ENCODE measurements at places on chromosomes 1 and 21.

GRCh38 chr1:34710812-34711211, 44.0 kb upstream of the GJB5 start:
- DNase-seq = no peak

DNA sequence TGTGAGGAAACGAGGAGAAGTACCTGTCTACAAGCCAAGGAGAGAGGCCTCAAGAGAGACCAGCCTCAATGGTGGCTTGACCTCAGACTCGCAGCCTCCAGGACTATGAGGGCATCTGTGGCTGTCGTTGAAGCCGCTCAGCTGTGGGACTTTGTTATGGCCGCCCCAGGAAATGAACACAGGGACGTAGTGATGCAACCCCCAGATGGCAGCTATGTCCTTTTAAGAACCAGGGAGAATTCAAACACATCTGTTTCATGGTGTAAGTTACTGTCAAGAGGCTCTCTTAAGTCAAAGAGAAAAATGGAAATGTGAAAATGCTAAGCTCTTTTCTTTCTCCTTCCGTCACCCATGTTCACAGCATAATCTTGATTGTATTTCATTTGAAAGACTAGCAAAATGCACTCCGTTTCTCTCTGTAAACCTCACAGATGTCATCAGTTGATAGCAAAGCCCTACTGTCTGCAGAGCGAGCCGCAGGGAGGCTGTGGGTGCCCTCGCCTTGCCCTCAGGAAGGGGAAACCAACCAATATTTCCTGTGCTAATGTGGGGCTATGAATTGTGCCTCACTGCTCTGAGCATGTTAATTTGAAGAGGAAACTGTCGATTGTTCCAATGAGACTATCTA, 21.3 kb downstream of the UBASH3A start:
- peak; percentile 63 for DNase-seq

- DNase-seq = no peak
Observed at GRCh38 chr1:9676815-9677393, 25.4 kb downstream of the PIK3CD start.

DNA sequence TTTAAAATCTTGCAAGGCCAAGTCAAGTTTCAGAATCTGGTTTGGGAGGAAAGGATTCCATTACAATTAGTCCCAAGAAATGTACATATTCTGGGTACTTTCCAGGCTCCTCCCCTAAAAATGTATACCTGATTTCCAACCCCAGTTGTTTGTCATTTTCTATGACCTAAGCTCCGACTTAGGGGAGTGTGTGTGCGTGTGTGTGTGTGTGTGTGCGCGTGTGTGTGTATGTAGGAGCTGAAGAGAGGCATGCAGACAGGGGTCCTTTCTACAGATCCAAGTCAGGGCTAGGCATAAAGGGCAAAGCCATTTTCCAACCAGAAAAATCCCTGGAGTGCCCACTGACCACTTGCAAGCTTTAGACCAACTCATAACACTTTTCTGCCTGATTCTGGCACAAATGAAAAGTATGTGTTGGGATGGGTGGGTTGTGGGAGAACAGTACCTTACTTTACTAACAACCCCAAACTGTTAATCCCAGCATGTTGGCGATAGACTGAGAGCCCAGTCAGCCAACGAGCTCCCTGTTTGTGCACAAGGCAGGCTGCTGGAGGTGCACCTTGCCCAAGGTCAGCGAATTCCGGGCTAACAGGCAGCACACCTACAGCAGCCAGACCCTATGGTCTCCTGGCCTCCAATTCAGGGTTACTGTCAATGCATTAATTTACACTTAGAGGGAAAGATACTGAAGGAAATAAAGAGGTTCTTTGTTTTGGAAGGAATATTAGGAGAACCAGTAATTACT, 1.7 kb downstream of the TRABD2B start:
- DNase-seq = no peak

DNA sequence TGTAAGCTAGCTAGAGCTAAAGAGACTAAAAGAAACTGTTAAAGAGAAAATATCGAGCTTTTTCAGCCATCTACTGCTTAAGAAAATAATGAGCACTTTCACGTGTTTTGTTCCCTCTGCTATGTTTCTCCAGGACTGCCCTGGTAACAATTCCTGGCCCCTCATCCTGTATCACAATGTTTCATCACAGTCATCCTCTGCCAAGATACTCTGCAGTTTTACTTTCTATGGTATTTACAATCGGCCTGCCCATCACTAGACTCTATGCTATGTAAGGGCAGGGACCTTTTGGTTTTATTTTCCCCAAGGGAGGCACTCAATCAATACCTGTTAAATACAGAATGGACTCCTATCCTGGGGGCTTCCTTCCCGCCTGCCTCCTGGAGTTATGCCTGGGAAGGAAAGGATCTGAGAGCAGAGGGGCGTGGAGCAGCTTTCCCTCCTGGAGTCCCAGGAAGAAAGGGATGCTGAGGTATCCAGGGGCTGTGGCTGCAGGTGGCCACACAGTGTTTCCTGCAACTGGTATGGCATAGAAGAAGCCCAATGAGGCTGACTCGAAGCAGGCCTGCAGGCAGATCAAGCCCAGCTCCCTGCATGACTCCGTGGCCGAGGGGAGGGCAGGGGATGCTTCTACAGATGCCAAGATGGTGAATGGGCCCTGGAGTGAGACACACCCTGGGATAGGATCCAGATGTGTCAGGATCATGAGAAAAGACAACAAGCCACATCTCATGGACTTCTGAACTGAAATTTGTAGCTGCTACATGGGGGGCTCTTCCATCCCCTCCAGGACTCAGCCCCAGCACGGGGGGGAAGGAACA, 52.9 kb downstream of the MATN1 start:
- no peak for DNase-seq

DNA sequence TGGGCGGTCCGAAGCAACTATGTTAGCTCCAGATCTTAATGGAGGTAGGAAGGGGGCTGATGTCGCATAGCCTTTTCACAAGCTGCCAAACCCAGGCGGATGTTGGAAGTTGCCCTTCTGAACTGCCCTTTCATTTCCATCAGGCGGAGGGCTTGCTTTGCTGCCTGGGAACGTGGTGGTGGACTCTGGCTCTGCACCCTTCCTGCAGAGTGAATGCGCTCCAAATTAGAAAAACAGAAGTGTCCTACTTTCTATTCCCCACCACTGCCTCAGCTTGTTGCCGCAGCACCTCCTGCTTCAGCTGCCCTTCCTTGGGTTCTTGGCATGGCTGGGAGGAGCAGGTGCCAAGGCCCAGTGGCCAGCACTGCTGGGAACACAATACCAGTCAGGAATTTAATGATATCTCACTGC, 60.6 kb downstream of the AK4 start:
- DNase-seq = no peak

DNA sequence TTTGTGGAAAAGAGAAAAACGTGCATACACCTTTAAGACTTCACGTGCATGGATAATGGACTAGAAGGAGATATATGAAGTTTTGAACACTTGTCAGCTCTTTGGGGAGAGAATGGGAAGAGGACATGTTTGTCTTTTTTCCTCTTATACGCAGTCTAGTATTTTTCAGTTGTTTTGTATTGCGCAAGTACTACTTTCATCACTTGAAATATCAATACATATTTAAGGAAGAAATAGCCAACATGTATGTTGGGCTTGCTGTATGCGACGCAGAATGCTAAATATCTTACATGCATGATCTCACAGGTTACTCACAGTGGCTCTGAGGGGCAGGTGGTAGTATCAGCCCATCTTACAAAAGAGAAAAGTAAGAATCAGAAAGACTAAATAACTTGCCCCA, 176.5 kb upstream of the RUNX1 start:
- DNase-seq = no peak

DNA sequence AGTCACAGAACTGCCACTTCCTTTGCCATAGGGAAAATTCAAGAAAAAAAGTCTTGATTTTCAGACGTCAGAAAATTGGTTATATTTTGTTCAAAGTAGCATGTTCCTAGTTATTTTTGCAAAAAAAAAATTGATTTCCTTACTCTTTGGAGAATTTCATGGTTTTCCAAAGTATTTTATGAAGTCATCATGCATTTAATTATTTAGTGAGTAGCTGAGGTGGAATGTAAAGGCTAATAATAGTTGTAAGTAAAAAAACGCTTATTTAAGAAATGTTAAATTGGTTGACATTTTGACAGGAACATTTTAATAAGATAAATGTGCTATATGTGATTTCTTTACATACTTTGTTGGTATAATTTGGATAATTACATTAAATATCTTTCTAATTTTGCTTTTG, 20.8 kb downstream of the TSEN15 start:
- no peak for DNase-seq

- DNase-seq = no peak
Observed at GRCh38 chr21:42695697-42696380, 42.4 kb downstream of the PDE9A start.

DNA sequence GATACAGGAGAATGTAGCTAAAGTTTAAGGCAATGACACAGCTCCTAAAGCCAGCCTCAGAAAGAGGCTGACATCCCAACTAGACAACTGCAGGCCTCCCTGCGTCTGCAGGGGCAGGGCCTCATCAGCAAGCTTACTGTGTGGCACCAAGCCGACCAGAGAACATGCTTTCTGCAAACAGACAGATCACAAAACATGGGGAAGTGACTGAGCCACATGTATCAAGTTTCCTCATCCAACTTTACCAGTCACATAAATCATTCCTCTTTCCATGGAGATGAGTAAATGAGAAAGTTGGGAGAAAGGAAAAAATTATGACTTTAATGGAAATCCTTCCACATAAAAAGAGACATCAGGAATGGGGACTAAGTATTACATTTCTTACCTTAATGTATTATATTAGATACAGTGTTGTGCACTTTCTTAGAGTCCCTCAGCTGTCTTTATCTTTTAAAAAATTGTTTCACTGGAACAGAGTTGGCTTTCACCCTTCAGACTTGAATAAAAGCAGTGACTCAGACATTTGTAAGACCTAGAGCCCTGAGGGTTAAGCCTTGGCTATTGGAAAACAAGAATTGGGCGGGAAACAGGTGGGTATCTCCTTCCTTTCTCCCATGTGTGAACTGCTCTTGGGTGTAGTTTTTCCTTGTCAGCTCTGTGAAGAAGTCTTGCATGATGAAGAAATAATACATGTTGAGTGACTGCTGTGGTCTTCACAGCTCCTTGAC, 305.7 kb upstream of the SNX7 start:
- DNase-seq = no peak

GRCh38 chr1:20361805-20362381, 71.2 kb downstream of the VWA5B1 start:
- no peak for DNase-seq

GRCh38 chr1:245812278-245812677, 657.5 kb downstream of the KIF26B start:
- no peak for DNase-seq

- DNase-seq = no peak
Observed at GRCh38 chr1:213418268-213419071, 367.4 kb downstream of the RPS6KC1 start.

DNA sequence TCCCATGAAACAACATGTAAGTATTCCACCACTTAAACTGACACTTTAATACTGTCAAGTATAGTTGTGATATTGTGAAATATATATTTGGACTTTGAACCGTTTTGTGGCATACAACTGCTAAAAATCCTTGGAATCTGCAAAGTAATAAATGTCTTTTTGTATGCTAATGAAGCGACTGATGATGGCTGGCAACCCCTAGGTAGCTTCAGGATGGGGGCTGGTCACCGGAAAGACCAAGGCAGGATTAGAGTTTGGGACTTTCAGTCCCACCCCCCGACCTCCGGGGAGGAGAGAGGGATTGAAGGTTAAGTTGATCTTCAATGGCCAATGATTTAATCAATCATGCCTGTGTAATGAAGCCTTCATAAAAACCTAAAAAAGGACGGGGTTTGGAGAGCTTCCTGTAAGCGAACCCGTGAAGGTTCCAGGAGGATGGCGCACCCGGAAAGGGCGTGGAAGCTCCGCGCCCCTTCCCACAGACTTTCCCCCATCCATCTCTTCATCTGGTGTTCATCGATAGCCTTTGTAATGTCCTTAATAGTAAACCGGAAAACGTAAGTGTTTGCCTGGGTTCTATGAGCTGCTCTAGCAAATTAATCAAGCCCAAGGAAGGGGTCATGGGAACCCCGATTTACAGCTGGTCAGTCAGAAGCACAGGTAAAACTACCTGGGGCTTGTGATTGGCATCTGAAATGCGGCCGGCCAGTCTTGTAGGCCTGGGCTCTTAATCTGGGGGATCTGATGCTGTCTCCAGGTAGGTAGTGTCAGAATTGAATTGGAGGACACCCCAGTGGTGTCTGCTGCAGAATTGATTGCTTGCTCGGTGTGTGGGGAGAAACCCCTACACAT, 1.8 kb upstream of the ZNF281 start:
- DNase-seq = no peak

DNA sequence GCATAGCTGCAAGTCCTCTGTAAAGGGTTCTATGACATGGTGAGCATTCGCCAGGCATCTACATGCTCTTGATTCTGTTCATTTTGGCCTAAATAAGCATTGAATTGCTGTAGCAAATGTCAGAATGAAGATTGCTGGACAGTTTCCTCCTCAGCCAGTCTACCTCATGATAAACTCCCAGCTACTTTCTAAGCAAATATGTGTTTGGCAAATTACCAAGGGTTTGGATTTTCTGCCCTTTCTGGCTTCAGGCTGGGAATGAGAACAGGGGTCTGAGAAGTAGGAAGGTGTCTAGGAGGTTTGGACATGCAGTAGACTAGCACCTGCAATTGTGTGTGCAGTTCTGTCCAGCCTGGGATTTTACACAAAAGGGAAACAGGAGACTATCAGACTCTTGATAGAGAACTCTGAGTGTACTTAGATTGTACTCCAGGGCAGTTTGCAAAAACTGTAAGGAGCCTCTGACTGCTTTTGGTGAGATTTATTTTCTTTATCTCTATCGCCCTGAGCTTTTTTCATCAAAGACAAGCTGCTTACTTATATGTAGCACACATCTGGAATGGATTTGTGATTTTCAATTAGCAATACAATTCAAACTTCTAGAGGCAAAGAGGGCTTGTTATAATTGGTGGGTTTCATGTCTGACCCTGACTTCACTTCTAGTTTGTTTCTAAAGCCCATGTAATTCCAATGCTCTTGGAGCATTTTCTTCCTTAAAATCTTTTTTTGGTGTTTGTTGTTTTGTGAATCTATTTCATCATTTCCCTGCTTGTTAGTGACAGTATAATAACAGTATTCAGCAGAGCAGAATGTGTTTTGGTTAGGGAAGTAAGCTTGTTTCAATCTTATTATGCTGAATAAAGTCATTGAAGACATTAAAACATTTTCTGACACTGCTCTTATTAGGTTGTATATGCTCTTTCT, 150.8 kb downstream of the VPS13D start:
- DNase-seq = no peak

DNA sequence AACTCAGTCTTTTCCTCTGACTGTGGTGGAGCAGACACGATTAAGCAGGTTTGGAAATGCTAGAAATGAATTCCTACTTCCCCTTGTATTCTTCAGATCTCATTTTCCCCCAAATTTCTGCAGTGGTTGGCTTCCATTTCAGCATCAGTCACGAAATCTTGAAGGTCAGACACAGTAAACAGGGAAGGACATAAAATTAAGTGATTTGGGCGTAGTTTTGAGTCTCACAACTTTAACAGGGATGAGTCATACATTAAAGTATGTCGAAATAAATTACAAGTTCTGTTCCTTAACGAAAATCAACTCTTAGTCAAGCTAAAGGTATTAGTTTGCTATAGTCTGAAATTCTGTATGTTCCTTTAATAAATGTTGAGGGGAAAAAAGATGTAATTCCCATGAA, 61.1 kb downstream of the HNRNPR start:
- no peak for DNase-seq

All from stimulated activated CD8-positive, alpha-beta memory T cell treated with anti-CD3 and anti-CD28 coated beads, Interleukin-7, amount 100 ng/mL, for 48 hours (primary cell).